ENCODE measurements at places on chromosomes 7 and 10.

- DNase-seq = no peak
These were observed 24.9 kb upstream of the NEBL start for GRCh38 chr10:20922033-20922432.

GRCh38 chr10:84306751-84307384 is 21.5 kb upstream of the CCSER2 start:
- DNase-seq = no peak

DNA sequence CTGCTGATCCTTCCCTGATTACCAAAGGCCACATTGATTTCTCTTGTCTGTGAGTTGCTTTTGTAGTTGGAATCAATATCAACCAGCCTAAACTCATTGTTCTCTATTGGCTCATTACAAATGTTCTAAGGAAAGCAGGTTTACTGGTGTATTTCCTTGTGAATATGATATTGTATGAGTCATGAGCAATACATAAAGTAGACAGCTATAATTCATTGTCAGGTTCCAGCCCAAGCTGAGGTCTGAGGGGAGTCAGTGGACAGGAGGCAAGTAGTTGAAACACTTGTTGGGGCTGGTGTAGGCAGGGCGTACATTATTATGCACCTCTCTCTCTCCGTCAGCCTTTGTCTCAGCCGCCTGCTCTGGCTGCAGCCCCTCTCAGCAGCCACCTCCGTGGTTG is 451.7 kb downstream of the IPMK start:
- no peak for DNase-seq

DNA sequence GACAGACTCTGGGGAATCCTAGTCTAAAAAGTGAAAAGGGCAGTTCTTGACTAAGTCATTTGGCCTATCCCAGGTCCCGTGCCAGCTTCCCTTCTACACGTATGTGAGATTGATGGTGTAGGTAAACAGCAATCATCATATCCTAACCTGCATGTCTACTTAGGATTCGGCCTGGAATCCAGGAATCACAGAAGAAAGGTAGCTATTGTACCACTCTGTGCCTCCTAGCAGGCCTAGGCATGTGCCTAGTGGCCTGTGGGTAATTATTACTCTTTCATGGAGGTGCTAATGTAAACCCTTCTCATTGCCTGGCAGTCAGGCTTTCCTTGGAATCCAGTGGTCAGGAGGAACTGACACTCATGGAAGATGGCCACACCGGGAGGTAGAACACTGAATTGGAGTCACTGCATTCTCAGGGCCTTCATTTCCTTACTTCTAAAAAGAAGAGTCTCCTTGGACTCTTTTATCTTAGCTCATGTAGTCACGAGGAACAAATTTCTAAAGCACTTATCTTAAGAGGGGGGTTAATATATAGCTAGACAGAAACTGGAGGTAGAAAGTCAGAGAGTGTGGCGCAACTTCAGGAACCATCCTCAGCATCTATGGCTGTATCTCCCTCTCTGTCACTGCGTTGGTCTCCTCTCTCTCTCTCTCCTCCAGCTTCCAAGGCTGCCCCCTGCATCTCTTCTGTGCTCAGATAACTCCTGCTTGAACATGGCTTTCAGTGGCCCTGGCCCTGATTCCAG is 122.5 kb downstream of the C1GALT1 start:
- no peak for DNase-seq

- DNase-seq = no peak
These were observed 499.6 kb downstream of the MAGI2 start for GRCh38 chr7:78953726-78954363.

- DNase-seq = no peak
These were observed 88.6 kb downstream of the GPAM start for GRCh38 chr10:112094984-112095383.

GRCh38 chr10:131126321-131127137 is 185.0 kb downstream of the TCERG1L start:
- no peak for DNase-seq

- DNase-seq = no peak
These were observed 29.0 kb downstream of the NEUROD6 start for GRCh38 chr7:31311552-31311951.

- no peak for DNase-seq
These were observed 7.8 kb downstream of the NPS start for GRCh38 chr10:127556916-127557315.

- no peak for DNase-seq
These were observed 102.4 kb upstream of the KLF6 start for GRCh38 chr10:3887404-3887803.

- DNase-seq = no peak
These were observed 133.1 kb downstream of the RAPGEF5 start for GRCh38 chr7:22223807-22224206.

GRCh38 chr7:84425702-84426259 is 231.2 kb upstream of the SEMA3A start:
- DNase-seq = no peak

GRCh38 chr7:95957510-95957909 is 185.2 kb downstream of the DYNC1I1 start:
- DNase-seq = no peak

DNA sequence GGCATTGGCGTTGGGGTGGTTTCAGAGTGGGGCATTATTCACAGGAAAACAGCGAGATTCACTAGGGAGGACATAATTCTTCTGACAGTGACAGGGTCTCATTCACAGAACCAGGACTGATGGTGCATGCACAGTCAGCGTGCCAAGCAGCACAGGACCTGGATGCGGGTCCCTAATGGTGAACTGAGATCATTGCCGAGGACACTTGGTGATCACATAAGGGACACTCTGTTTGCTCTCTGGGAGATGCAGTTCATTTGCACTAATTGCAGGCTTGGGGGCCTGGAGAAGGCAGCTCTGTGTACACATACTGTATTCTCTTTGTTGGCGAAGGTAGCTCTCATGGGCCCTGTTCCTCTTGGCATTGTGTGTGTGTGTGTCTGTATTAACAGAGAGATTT is 716.1 kb downstream of the PHTF2 start:
- no peak for DNase-seq

DNA sequence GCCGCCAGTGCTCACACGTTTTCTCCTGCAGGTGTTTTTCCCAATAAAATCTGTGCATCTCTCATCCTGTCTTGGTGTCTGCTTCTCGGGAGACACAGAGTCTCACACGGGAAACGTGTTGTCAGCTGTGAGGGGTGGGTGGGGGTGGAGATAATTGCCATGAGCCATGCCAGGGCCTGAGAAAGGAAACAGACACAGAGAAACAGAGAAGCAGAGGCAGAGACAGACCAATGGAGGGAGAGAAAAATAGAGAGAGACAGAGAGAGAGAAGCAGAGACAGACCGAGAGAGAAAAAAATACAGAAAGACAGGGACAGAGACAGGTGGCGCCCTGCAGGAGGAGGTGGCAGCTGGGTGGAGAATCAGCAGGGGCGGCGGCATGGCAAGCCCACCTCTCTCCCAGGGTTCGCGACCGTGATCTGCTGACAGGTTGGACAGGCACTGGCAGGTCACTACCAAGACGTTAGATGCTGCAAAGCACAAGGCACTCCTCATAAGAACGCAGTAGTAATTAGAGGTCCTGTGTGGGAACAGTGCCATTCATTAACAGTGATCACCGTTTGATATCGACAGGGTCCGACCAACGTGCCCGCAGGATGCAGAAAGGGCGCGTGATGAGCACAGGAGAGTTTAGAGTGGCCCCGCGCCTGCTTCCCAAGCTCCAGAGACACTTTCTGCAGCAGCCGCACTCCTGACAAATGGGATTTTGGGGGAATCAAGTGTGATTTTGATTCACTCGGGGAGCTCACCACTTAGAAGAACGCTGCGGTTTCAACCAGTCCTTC is 70.5 kb upstream of the INSIG1 start:
- no peak for DNase-seq

DNA sequence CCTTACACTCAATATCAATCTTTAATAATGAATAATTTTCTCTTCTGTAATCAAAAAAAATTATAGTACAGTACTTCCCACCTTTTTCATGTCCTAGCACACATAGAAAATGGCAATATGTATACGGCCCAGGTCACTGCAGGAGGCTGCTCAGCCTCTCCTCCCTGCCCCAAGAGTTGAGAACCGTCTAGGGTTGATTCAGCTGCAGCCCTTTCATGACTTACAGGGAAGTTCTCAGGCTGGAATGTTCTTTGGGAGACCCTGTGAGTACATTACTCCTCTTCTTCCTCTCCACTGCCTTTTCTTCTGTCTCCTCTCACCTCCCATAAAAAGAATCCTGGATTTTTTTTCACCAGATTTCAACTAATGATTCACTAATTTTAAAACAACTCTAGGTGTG is 180.0 kb downstream of the HDAC9 start:
- no peak for DNase-seq

- DNase-seq = peak; percentile 87
These were observed 566 bp downstream of the ZNF789 start for GRCh38 chr7:99473315-99473596.

GRCh38 chr10:16843252-16843870 is 26.1 kb upstream of the RSU1 start:
- peak; percentile 67 for DNase-seq

GRCh38 chr7:83072576-83073517 is 89.8 kb downstream of the PCLO start:
- no peak for DNase-seq

DNA sequence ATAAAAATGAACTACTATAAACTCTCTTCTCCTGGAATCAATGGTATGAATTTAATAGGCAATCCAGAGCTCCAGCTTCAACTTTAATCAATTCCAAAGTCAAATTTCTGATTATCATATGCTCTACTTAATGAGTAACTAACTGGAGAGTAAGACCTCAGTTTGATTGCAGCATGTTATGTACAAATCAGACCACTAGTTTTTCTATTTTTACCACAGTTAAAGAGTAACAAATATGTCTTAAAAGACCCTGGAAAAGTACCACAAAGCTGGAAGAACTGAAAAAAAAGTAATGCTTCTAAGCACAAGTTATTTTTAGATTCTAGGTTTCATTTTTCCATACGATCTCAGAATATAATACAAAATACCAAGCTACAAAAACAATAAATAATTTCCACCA is 56.0 kb upstream of the TNKS2 start:
- DNase-seq = no peak

GRCh38 chr7:67392596-67393438 is 396.2 kb downstream of the TYW1 start:
- no peak for DNase-seq

DNA sequence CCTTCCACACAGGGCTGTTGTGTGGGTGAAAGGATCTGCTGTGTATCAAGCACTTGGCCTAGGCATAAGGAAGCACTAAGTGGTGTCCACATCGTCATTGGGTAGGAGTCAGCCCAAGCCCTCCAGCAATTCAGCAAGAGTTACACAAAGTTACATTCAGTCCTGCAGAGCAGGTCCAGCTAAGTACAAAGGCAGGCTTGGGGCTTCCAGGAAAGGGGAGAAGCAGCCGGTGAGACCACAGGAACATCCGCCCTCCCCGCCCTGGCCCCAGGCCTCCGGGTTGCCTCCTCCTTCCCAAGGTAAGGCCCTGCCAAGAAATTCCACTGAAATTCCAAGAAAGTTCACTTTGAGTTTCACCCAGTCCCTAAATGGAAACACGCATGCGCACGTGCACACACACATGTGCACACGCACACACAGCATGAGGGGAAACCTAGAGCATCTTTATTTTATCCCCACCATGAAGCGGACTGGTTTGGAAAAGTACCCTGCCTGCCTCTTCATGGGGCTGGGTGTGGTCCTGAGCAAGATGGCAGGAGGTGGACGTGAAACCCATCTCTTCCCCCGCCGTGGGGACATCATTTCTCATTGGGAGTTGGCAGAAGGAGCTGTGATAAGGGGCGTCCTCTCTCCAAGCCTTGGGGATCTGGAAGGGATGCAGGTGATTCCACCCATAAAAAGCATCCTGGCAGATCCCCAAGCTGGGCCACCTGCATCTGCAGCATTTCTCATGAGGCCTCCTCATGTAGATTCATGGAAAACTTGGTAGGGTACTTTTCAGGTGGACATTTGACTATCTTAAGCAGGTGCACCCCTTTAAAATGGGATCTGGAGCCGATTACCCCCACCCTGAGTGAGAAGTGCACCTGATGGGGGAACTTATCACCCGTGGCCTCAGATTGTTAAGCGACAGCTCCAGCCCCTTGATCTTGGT is 69.1 kb upstream of the NANOS1 start:
- DNase-seq = no peak

DNA sequence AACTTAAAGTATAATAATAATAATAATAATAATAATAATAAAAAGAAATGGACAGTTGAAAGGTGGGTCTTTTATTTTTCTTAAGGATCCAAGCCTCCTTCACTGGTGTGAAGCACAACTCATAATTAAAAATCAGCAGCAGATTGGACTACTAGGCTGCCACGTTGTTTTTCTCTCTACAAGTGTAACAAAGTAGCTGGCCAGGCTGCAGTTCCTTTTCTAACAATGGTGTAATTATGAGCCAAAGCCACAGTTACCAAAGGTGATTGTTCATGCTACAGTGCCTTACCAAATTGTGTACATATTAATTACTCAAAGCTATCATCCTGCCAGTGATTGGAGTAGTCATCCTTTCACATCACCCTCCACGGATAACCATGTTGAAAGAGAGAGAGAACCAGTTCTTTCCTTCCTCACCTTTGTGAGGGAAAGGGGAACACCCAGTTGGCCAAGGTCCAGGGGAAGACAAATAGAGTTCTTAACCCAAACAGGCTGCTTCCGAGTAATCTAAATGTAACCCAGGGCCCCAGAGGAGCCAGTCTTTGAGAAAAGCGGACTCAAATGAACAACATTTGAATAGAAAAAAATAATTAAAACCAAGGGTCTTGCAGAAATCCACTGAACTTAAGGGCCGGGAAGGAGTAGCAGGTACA is 86.3 kb upstream of the NPS start:
- DNase-seq = no peak

DNA sequence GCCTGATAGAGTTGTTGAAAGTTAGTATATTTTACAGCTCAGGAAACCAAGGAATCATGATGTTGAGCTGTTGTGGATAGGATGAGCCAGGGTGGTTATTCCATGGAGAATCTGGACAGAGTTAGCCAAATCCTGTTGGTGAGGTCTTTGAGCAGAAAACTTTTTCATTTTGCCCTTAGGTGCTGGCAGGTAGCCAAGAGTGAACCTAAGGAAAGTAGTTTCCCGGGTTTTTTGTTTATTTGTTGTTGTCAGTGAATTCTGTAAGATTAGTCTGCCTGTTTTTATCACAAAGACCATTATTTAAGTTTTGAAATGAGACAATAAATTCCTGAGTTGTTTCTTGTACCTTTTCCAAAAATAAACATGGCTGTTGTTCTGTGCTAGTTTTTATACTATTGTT is 61.0 kb downstream of the GALNT11 start:
- DNase-seq = peak; percentile 14

Data from K562 (cell line).